ENCODE measurements at places on chromosomes 16 and 17. TPM values are rescaled to one million over a fixed set of nuclear protein-coding genes. Genes with fewer than 3 reads are reported as not detected.

The PABPN1L gene
- total RNA-seq = not detected

The ETV4 gene
- 1.2 TPM for total RNA-seq

The SCN4A gene
- total RNA-seq = 1.0 TPM

The SOCS3 gene
- 212 TPM for total RNA-seq

The ASGR1 gene
- total RNA-seq = 2.1 TPM

GRCh38 chr16:29009050-29009837, 24.4 kb downstream of the LAT start:
- peak; percentile 39 for DNase-seq
- H3K27ac ChIP-seq = peak overlapping the region; percentile 63
- H3K27me3 ChIP-seq = no peaks in the 10 kb centered on the region
- H3K36me3 ChIP-seq = peaks cover 3% of the 10 kb centered on the region
- H3K4me1 ChIP-seq = peaks cover 86% of the 10 kb centered on the region

DNA sequence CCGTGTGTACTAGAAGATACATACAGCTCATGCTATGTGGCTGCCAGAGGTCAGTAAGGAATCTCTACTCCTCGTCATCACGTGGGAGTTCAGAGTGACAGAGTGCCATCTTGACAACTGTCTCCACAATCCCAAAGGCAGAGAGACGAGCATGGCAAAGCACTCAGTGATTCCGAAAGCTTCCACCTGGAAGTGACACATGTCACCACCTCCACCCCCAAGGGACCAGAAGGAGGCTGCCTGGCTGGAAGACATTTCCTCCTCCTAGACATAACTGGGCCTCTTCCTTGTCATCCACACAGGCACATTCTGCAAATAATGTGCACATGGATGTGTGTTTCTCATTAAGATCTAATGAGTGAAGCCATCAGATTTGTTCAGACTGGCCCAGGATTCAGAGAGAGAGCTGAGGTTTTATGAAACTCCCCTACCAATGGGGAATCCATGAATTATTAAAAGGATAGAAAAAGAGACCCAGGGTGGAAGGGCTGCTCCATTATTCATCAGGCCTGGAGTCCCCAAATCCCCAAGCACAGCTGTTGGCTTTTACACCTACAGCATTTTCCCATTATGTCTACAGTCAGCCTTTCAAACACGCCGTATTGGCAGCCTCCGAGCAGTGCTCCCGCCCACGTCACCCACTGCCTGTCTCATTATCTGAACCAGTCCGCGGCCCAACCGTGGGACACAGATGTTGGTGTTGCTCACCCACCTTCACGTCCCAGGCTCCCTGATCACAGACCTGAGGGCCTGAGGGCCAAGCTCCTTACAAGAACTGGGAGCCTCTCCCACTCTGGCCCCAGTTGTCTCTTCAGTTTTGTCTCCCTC, 3.3 kb upstream of the CACNG5 start:
- no peak overlapping the region for H3K4me3 ChIP-seq
- peaks cover 11% of the 10 kb centered on the region for H3K4me1 ChIP-seq
- DNase-seq = no peak
- peaks cover 70% of the 10 kb centered on the region for H3K27me3 ChIP-seq
- H3K27ac ChIP-seq = no peak overlapping the region

DNA sequence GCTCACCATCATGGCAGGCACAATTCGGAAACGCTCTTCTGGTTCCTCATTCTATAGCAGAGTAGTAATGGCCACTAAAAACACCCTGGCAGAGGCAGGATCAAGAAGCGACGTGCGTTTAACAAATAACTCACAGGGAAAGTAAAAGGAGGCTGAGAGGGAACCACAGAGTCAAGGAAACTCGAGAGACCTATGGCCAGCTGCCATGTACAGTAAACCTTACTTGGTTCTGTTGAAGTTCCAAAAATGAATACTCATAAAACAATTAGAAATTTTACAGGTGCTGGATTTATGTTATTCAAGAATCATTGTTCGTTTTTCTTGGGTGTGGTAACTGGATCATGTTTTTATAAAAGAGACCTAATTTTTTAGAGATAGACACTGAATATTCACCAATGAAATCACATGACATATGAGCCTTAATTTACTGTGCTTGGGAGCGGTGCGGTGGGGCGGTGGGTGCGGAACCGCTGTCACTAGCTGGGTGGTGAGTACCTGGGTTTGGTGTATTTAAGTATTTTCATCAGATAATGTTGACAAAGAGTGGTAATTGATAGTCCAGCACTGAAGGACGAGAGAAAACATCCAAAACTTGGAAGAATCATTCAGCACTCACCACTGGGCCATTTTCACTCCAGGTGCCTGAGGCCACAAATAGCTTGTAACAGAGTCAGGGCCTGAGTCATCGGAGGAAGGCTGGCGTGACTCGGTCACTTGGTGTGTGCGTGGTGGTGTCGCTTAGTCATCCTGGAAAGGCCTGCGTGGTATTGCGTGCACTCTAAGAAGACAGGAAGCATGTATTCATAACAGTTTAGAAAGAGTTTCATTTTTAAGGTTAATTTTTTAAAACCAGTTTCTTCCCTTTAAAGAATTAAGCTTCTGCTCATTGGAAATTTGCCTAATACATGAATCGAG, 135.4 kb upstream of the CHMP6 start:
- H3K36me3 ChIP-seq = peaks cover 26% of the 10 kb centered on the region
- H3K27me3 ChIP-seq = no peaks in the 10 kb centered on the region
- H3K4me1 ChIP-seq = peaks cover 83% of the 10 kb centered on the region

- H3K27me3 ChIP-seq = peaks cover 43% of the 10 kb centered on the region
- no peak for DNase-seq
- H3K27ac ChIP-seq = peak overlapping the region; percentile 88
These were observed 31.0 kb downstream of the TBX21 start for GRCh38 chr17:47763913-47764582.

DNA sequence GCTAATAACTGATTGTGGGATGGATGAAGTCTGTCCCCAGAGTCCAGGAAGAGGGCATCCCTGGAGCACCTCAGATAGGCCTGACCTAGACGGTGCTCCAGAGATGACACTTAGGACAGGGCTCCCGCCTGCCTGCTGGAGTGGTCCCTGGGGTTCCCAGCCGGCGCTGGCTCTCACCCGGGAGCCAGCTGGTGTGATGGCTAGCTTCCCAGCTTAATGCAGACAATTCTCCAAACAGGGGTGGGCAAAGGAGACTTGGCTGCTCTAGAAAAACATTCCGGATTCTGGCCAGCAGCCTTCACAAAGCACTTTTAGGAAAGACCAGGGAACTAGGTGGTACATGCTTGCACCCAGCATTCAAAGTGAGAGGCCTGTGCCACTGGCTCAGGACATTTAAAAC, 18.6 kb downstream of the ACE start:
- H3K4me1 ChIP-seq = no peaks in the 10 kb centered on the region
- H3K4me3 ChIP-seq = no peak overlapping the region
- peaks cover 2% of the 10 kb centered on the region for H3K27me3 ChIP-seq
- H3K27ac ChIP-seq = no peak overlapping the region
- no peaks in the 10 kb centered on the region for H3K36me3 ChIP-seq
- no peak for DNase-seq

DNA sequence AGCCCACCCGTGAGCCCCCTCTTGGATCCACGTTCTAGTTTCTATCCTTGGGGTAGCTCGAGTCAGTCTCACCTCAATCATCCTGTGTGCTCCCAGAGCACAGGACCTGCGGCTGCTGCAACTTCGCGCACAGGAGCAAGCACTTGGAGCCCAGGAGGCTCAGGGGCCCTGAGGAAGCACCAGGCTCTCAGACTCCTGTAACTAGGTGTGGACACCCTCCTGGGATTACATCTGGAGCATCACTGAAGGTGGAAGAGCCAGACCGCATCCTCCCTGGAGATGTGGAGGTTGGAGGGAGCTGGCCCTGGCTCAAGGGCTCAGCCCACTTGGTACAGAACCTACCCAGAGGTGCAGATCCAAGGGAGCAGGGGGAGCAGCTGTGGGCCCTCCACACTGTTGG, 2.7 kb downstream of the HBQ1 start:
- H3K4me3 ChIP-seq = no peak overlapping the region
- no peaks in the 10 kb centered on the region for H3K36me3 ChIP-seq
- no peak overlapping the region for H3K27ac ChIP-seq
- H3K4me1 ChIP-seq = no peaks in the 10 kb centered on the region
- peaks cover 14% of the 10 kb centered on the region for H3K27me3 ChIP-seq
- no peak for DNase-seq

DNA sequence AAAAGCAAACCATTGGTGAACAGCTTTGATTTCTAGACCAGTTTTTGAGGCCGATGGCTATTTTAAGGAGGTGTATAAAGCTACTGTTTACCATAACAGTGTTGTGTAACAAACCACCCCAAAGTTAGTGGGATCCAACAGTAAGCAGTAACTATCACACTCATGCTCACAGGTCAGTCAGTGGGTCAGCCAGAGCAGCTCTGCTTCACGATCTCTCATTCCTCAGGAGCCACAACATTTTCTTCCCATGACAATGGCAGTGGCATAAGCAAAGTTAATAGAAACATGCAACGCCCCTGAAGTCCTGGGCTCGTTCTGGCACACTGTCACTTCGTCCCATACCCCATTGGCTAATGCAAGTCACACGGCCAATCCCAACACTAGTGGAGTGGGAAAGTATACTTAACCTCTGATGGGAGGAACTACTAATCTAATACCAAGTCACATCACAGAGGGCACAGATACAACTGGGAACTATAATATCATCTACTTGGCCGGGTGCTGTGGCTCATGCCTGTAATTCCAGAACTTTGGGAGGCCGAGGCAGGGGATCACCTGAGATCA, 28.0 kb upstream of the B4GALNT2 start:
- peaks cover 13% of the 10 kb centered on the region for H3K27me3 ChIP-seq
- H3K27ac ChIP-seq = no peak overlapping the region
- no peaks in the 10 kb centered on the region for H3K36me3 ChIP-seq
- no peak for DNase-seq

GRCh38 chr17:79626156-79626890, 15.5 kb upstream of the RBFOX3 start:
- H3K36me3 ChIP-seq = no peaks in the 10 kb centered on the region
- no peak for DNase-seq
- peaks cover 17% of the 10 kb centered on the region for H3K27me3 ChIP-seq
- no peak overlapping the region for H3K4me3 ChIP-seq

DNA sequence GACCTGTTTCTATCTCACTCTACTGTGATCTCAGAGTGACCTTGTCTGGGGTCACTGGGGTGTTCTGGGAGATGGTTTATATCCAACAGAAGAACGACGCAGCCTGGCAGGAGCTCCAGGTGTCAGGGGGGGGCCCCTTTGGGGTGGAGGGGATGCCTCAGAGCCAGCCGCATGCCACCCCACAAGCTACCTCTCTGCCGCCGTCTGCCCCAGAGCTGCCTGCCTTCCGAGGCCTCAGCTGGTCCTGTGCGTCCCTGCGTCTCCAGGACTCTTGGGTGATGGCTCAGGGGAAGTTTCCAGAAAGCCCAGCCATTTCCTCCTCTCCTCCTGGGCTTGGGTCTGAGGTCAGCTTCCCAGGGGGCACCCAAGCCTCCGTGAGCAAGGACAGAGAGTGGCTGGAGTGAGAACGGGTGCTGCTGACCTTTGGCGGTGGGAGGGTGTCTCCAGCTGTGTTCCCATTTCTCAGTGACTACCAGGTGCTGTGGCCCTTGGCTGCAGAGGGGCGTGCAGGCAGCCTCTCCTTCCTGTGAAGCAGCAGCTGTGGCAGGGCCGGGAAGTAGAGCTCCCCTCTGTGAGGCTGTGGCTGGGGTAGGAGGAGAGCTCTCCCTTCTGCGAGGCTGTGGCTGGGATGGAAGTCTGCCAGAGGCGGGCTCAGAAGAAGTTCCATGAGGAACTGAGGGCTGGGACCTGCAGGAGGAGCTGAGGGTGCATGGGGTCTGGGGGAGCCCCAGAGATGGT, 19.8 kb downstream of the JPH3 start:
- H3K27me3 ChIP-seq = peaks cover 12% of the 10 kb centered on the region
- no peak overlapping the region for H3K27ac ChIP-seq
- H3K4me1 ChIP-seq = no peaks in the 10 kb centered on the region
- no peak overlapping the region for H3K4me3 ChIP-seq

GRCh38 chr17:39529455-39529854, 68.2 kb downstream of the CDK12 start:
- H3K4me1 ChIP-seq = peaks cover 10% of the 10 kb centered on the region
- H3K36me3 ChIP-seq = peaks cover 24% of the 10 kb centered on the region
- no peak overlapping the region for H3K4me3 ChIP-seq
- DNase-seq = no peak

- no peak overlapping the region for H3K27ac ChIP-seq
- H3K4me3 ChIP-seq = no peak overlapping the region
- no peaks in the 10 kb centered on the region for H3K36me3 ChIP-seq
- peaks cover 11% of the 10 kb centered on the region for H3K4me1 ChIP-seq
These were observed 13.8 kb upstream of the CD79B start for GRCh38 chr17:63945784-63946439.
